ENCODE measurements at places on chromosomes 16 and 17.

DNA sequence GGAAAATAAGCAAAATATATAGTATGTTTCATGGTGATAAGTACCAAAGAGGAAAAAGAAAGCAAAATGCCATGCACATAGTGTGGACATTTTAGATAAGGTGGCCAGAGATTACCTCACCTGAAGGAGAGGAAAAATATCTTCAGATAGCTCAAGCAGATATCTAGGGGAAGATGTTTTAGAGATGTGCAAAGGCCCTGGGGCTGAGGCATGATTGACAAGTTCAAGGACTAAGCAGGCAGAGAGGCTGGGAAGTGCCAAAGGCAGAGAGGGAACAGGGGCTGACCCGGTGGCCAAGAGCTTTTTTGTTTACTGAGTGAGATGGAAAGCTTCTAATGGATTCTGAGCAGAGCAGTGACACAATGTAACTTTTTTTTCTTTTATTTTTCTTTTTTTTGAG, 4.4 kb upstream of the MT4 start:
- no peak for DNase-seq

DNA sequence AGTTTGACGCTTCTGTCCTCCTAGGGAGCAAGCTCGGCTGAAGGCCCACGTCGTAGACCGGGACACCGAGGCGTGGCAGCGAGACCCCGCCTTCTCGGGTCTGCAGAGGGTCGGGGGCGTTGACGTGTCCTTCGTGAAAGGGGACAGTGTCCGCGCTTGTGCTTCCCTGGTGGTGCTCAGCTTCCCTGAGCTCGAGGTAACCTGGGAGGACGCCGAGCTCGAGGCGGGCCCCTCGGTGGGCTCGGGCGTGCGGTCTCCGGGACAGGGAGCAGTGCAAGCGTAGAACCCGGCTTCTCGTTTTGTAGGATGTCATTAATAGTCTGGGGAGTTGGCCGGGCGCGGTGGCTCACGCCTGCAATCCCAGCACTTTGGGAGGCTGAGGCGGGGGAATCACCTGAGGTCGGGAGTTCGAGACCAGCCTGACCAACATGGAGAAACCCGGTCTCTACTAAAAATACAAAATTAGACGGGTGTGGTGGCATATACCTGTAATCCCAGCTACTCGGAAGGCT, 715 bp downstream of the ENDOV start:
- DNase-seq, result no peak

GRCh38 chr17:81103379-81103778, 61.9 kb upstream of the PVALEF start:
- DNase-seq, result no peak

- no peak for DNase-seq
Measured at GRCh38 chr16:77199211-77199610, at the start of gene SYCE1L. Gene SYCE1L, plus strand, starts transcription at chr16:77199408. Its CDS starts 44 bp downstream, at chr16:77199452.

All from epithelial cell of prostate (primary cell).